ENCODE measurements at places on chromosomes 3 and 15.

GRCh38 chr3:98032904-98033303 lies 2.2 kb downstream of the GABRR3 start:
- no peak for DNase-seq

DNA sequence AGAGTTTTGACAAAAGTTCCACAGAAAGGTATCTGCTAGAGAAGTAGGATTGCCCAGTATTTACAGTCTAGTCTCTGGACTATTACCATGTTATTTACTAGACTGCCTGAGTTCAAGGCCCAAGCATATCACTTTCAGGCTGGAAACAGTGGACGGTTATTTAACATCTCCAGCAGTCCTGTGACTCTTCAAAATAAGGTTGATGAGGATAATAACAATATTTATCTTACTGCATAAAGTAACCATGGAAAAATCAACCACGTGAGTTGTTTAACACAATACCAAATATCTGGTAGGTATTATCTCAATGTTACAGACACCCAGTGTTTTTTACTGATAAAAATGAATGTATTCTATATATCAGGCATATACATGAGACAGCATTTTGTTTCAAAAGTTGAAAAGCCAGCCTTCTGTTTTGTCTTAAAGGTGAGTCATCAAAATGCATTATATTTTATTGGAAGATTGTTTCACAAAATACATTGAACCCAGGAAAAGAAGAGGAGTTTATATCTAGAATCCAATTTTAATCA lies 535.8 kb downstream of the TBL1XR1 start:
- no peak for DNase-seq

DNA sequence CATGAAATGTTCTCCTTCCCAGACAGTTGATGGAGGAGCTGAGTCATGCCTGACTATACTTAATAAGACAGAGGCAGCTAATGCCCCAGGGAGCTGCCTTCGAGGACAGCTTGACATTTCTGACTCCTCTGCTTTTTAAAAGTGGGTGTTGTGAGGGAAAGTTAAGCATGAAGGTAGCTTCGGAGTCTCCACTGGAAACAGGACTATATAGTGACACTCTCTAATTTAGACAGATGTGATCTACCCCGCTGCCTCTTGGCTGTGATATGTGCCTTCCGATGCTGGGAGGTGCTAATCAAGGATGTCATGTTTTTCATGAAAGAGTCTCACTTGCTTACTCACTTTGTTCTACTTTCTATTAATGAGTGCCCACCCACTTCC lies 72.7 kb downstream of the IL1RAP start:
- DNase-seq = no peak

- DNase-seq = no peak
Measured at GRCh38 chr15:63059075-63059474, 16.5 kb downstream of the TPM1 start.

DNA sequence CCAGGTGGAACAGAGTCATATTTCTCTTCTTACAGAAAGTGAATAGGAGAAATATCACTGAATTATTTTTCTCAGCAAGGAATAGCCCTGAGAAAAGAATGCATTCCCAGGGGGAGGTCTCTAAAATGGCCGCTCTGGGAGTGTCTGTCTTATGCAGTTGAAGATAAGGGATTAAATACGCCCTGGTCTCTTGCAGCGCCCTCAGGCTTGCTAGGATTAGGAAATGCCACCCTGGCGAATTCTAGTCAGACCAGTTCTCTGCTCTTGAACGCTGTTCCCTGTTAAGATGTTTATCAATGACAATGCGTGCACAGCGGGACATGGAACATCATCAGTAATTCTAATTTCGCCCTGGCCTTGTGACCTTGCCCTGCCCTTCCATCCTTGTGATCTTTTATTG lies 949.0 kb upstream of the SEMA6D start:
- no peak for DNase-seq

DNA sequence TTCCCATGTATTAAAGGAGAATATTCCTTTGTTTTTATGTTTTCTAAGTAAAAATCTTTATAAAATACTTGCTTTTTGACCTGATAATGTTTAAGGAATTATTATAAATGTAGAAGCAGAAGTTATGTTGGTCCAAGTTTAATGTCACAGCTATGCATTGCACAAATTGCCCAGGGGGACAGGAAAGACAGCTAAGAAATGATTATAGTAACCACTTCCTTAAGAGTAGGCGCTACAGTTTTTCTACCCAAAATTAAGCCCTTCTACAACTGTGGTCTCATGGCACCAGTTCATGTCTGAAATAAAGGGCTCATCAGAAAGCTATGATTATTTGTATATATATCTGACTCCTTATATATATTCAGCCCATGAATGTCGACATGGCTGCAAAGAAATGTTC lies 176.4 kb downstream of the GBE1 start:
- DNase-seq = no peak

DNA sequence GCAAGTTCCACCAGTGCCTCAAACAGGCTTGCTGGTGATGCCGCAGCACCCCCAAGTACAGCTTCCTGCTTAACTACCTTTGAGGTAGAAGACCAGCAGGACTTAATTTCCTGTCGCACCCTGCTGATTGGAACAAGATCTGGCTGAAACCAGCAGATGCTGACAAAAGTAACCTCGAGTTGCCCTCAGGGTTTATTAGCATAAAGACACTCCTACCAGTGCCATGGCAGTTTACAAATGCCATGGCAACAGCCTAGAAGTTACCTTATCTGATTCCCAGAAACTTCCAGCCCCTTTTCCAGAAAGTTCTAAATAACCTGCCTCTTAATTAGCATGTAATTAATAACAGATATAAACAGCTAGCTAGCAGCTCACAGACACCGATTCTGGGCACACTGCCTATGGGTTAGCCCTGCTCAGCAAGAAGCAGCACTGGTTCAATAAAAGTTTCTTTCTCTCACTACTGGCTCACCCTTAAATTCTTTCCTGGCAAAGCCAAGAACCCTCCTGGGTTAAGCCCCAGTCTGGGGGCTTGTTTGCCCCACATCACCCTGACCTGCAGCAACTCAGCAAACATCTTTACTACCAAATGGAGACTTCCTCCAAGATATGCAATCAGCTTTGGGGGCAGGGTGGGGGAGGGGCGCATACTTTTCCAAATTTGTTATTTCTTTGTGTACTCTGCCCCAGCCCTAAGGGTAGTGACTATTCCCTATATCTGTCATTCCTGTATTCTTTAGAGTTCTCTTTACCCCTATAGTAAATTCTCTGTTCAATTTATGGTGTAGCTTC lies 54.2 kb downstream of the MAP4 start:
- no peak for DNase-seq

GRCh38 chr15:47331829-47332393 lies 385.4 kb upstream of the SEMA6D start:
- peak; percentile 53 for DNase-seq

DNA sequence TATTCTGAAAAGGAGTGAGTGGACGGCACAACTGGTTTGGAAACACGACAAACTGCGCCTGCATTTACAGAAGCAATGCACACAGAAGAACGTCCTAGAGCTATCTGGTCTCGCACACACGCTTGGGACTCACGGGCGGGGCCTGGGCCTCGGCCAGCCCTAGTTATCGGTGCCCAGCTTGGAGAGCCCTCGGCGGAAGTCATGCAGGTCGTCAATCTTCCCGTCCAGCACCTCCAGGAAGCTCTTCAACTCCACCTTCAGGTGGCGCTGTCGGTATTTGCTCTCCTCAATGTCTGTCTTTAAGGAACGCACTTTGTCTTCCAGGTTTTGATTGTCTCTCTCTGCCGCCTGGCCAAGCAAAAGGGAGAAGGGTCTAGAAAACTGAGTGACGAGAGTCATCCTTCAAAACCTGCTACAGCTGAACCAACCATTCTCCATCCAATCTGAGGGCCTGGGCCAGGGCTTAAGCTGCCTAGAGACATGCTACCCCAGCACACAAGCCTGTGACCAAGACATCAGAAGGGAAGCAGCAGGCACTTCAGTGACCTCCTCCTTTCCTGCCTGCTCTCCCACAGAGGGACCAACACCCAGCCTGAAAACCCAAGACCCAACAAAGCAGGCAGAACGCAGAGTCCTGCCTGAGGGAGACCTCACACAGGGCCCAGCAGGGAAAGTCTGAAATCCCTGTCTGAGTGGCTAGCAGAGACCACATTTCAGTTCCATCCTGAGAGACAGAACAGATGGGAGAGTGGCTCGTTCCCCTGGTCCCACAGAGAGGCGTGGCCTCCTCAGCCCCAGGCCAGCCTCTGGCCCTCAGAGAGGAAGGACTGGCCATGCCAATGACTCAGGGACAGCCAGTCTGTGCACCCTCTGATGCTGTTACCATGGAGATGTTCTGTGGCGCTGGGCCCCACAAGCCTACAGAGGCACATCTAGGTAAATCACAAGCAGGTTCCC lies 40.4 kb downstream of the WHAMM start:
- no peak for DNase-seq

- no peak for DNase-seq
Measured at GRCh38 chr3:34111361-34111760, 312.9 kb downstream of the PDCD6IP start.

- no peak for DNase-seq
Measured at GRCh38 chr3:154510780-154511179, 80.8 kb upstream of the GPR149 start.

DNA sequence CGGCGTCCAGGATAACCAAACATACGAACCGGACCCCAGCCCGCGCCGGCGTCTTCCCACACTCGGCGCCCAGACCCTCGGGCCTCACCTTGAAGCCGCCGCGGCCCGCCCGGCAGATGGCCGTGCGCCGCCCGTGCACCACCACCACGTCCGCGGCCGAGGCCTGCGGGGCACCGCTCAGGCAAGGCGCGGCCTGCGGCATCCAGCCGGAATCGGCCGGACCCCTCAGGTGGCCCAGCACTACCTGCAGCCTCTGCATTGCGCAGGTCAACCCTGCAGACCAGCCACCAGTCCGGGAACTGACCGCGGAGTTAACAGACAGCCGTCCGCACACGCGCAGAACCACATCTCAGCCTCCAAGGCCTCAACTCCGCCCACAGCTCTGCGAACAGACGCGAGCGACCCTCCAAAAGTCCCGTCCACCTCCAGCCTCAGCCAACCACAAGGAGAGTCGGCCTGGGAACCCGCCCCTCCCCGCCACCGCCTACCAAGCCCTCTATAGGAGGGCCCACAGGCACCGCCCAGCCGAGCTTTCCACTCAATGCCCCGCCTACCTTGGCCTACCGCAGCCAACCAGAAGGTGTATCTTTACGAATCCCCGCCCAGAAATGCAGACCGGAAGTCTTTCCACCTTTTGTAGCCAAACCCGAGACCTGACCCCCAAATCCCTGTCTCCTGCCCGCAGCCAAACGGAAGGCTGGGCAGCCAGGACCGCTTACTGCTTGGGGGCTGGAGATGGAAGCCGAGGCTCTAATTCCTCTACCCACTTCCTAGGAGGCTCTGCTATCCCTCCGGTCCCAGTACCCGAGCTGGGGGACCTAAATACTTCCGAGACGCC lies at the start of gene ACAA1:
ACAA1 (minus strand) TSS at position 351 of the 838 bp plus-strand sequence; CDS start at position 259, 92 bp downstream.
- peak; percentile 92 for DNase-seq

- no peak for DNase-seq
Measured at GRCh38 chr15:46930426-46930825, 786.9 kb upstream of the SEMA6D start.

- no peak for DNase-seq
Measured at GRCh38 chr15:98771541-98771940, 123.2 kb downstream of the IGF1R start.

DNA sequence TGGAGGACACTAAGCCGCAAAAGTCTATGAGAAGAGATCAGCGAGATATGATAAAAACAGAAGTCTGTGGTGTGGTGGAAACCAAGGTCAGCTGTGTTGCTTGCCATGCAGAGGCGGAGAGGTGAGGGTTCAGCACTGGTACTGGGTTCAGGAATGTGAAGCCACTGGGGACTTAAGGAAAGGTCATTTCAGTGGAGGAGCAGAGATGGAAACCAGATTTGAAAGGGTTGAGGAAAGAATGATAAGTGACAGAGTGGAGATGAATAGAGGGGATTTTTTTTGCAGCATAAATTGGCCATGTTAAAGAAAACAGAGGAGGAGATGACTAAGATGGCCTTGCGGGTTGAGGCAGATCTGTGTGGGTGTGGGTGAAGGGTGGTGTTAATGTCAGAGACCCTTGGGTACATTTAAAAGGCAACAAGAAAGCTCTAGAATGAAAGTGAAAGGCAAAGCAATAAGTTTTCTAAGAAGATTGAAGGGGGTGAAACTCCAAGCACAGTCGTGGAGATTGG lies 265.5 kb downstream of the ADAMTSL3 start:
- DNase-seq = no peak

GRCh38 chr3:173743111-173743510 lies 345.6 kb downstream of the NLGN1 start:
- no peak for DNase-seq

GRCh38 chr15:29534378-29534777 lies 264.8 kb upstream of the NSMCE3 start:
- no peak for DNase-seq

DNA sequence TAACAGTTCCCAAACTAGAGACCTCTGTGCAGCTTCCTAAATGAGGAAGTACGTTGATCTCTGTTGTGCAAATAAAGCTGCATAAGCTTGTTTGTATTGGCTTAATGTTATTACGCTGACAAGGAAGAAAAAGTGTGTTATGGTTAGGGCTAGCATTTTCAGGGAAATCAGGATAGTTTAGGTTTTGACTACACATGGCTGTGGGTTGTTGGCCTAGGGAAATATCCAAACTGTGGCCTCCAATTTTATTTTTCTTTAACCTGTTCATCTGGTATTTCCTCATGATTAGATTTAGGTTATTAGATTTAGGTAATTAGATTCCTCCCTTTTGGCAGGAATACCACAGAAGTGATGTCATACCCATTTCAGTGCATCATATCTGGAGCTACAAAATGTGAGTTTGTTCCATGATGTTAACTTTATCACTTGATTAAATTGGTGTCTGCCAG lies 8.7 kb upstream of the MCCC1 start:
- no peak for DNase-seq

DNA sequence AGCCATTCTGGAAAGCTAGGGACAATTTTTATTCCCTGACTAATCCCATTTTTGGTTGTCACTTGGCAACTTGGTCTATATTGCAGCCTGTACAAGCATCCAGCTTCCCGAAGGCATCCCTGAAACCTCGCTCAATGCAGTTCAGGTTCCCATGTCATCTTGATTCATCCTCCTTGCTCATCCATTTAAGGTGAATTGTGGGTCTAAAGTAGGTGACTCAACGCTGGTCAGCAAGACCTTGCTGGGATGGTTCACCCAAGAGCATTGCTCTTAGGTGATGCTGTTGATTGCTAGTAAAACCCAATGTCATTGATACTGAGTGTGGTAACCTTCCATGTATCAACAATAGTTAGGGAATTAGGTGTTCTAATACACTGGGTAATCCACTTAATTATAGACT lies 13.1 kb upstream of the RAB8B start:
- DNase-seq = no peak

DNA sequence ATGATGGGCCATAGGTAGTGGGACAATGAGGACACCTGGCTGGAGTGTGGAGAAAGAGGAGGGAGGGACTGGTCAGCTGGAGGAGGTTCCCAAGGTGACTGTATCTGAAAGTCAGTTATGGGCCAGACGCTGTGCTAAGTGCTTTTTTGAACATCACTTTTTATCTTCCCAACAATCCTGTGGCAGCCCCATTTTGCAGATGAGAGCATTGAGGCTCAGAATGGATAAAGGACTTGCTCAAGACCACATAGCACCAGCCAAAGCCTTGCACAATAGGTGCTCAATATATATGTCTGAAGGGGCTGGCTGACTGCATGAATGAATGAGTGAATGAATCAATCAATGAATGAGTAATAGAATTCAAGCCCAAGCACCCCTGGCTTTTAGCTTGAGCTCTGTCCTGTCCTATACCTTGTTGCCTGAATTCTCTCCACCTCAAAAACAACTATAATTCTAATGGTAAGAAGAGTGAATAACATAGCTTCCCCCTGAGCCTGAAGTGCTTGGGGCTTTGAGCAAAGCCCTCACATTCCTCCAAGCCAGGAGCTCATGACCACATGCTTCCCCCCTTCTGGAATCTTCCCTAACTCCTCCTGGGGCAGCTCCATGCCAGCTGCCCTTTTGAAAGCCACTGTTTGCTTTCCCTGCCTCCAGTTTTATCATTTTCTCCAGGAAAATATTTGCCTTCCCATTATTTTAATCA lies 150.9 kb downstream of the RPLP1 start:
- DNase-seq = no peak

All from NCI-H1930 (cell line).